ENCODE measurements at places on chromosomes 12 and 14. TPM values are rescaled to one million over a fixed set of nuclear protein-coding genes. Genes with fewer than 3 reads are reported as not detected.
A peak's percentile ranks its signal among the peaks of the same experiment; 100 is the strongest.

DNA sequence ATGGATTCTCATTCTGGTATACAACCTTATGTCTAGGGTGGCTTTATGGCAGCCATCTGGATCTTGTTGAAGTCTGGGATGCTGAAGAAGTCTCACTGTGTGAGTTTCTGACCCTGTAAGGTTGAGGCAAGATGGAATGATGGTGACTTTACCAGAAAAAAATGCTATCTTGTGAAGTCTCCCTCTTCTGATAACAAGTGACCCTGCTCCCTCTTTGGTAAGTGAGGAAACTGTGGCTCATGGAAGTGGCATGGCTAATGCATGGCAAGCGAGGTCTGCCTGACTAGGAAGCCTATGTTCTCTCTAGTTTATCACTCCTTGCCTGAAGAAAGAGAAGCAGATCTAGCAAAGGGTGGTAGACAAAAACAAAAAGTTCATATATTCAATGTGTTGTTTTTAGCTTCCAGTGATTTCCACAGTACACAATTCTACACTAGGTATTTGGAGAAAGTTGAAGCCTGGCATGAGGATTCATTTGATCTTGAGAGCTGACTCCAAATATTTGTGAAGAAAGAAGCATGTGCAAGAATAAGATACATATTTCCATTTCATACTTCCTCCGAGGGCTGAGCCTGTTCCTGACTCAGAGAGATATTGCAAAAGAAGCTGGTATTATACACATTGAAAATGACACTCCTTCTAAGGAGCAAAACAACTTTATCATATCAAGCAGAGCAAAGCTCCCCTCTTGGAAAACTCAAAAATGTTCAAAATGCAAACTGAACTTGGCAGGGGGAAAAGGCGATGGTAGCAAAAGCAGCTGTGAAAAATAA, 63.6 kb downstream of the HELB start:
- H3K27ac ChIP-seq = no peak overlapping the region
- H3K27me3 ChIP-seq = no peaks in the 10 kb centered on the region
- H3K4me3 ChIP-seq = no peak overlapping the region
- no peaks in the 10 kb centered on the region for H3K4me1 ChIP-seq
- DNase-seq = no peak
- H3K36me3 ChIP-seq = no peaks in the 10 kb centered on the region

- H3K27me3 ChIP-seq = no peaks in the 10 kb centered on the region
- no peak overlapping the region for H3K27ac ChIP-seq
- no peak overlapping the region for H3K4me3 ChIP-seq
Observed at GRCh38 chr12:122855928-122856831, 20.9 kb downstream of the HIP1R start.

DNA sequence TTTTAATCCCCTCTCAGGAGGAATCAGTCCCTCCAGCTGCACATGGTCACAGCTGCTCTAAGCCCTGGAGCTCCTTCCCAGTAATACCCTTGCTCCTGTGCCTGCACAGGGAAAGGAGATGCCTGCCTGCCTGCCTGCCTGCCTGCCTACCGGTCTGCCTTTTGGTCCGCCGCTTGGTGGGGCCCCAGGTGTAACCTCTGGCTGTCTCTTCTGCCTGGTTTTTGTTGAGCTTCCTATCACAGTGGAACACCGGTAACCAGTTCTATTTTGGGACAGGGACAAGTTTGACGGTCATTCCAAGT, 99.8 kb downstream of the DAD1 start:
- H3K4me1 ChIP-seq = peaks cover 32% of the 10 kb centered on the region
- peaks cover 77% of the 10 kb centered on the region for H3K36me3 ChIP-seq
- no peaks in the 10 kb centered on the region for H3K27me3 ChIP-seq
- H3K27ac ChIP-seq = peak overlapping the region; percentile 92

- no peak overlapping the region for H3K4me3 ChIP-seq
- no peaks in the 10 kb centered on the region for H3K36me3 ChIP-seq
- DNase-seq = no peak
- no peaks in the 10 kb centered on the region for H3K27me3 ChIP-seq
- no peaks in the 10 kb centered on the region for H3K4me1 ChIP-seq
Observed at GRCh38 chr12:22874151-22874550, 249.2 kb downstream of the ETNK1 start.

DNA sequence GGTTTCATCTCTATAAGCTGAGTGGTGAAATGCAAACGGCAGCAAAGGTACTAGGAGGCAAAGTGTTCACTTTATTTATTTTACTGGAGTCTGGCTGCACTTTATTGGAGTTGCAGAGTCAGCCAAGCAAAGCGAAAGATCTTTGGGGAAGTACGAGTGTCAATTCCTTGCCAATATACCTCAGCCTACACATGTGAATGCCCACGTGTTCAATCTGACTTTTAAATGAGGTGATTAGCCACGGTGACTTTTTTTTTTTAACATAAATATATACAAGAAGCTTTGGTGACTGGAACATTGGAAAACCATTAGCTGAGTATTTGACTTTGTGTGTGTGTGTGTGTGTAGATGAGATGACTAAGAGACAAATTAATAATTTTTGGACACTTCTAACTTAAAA, 178.8 kb downstream of the NTS start:
- no peaks in the 10 kb centered on the region for H3K27me3 ChIP-seq
- H3K27ac ChIP-seq = no peak overlapping the region
- no peaks in the 10 kb centered on the region for H3K36me3 ChIP-seq

DNA sequence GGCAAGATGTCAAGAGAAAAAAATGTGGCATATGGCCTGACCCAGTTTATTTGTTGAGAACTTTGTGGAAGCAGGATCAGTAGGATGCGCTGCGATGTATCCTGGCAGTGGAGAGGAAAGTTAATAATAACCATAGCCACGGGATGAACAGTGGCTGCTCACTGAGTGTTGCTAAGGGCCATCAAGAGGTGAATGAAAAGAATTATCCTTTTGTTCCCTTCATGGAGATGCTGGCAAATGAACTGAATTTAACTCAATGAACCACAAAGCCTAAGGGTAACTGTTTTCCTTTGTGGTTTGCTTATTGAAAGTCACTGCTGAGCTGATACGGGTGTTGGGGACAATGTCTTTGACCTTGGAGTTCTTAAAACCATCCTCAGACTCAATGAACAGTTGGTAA, 476.5 kb downstream of the APAF1 start:
- no peaks in the 10 kb centered on the region for H3K4me1 ChIP-seq
- H3K36me3 ChIP-seq = no peaks in the 10 kb centered on the region
- DNase-seq = no peak
- H3K27ac ChIP-seq = no peak overlapping the region
- no peak overlapping the region for H3K4me3 ChIP-seq
- no peaks in the 10 kb centered on the region for H3K27me3 ChIP-seq

DNA sequence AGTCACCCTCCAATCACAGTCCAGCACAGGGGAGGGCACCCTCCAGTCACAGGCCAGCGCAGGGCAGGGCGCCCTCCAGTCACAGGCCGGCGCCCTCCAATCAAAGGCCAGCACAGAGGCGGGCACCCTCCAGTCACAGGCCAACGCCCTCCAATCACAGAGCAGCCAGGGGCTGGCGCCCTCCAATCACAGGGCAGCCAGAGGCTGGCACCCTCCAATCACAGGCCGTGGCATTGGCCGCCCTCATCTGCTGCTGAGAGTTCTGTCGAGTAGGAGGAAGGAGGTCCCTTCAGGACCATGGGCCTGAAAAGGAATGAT, 26.6 kb downstream of the DDX51 start:
- H3K27ac ChIP-seq = no peak overlapping the region
- H3K4me3 ChIP-seq = no peak overlapping the region
- peaks cover 6% of the 10 kb centered on the region for H3K36me3 ChIP-seq
- no peaks in the 10 kb centered on the region for H3K4me1 ChIP-seq
- H3K27me3 ChIP-seq = no peaks in the 10 kb centered on the region

DNA sequence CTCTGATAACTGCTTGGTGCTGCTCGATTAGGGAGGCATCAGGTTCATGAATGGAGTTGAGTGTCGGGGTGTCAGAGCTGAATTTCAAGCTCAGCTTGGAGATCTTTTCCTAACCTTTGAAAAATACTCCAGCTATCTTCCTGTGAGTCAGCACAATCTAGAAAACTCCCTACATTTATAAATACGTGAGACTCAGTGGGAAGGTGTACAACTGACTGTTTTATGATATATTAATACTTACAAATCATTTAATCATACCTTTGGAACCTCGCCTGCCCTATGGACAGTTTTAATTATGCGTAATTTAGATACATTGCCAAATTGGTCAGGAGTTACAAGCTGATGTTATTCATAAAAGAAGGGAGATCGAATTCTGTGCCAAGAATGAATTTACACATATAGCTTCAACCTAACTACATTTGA, 961 bp downstream of the CMAS start:
- peak overlapping the region; percentile 79 for H3K27ac ChIP-seq
- no peak for DNase-seq
- H3K27me3 ChIP-seq = no peaks in the 10 kb centered on the region
- H3K36me3 ChIP-seq = peaks cover 15% of the 10 kb centered on the region
- H3K4me1 ChIP-seq = peaks cover 30% of the 10 kb centered on the region
- H3K4me3 ChIP-seq = peak overlapping the region; percentile 97

DNA sequence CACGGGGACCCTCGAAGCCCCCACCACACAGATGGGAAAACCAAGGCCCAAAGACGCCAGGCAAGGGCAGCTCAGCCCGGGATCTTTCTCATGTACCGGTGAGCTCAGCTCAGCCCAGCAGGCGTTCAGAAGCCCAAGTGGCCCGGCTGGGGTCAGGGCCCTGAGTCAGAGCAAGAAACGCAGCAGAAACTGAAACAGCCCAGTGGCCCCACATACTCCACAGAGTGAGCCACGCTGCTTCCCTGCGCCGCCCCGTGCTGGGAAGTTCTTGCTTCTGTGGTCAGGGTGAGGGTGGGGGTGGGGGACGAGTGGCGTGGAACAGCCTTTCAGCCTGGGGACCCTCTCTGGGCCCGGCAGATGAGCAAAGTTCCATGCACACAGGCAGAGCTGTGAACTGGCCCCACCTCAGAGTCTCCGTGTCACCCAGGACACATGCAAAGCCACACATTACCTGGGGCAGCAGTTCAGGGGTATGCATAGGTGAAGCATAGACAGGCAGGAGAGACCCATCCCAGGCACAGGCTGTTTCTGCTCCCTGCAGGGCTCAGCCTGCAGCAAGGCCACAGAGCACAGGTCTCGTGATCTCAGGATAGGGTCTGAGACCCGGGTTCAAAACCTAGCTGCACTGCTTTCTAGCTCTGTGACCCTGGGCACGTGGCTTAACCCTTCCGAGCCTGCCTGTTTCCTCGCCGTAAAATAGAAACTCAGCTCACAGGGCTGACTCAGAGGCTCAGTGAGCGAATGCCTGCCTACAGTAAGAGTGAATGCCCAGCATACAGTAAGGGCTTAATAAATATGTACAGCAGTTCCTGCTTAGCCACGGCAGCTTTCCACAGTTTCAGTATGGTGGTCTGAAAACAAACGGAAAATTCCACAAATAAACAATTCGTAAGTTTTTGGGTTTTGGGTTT, 21.6 kb downstream of the NCOR2 start:
- peak; percentile 75 for DNase-seq
- peak overlapping the region; percentile 47 for H3K27ac ChIP-seq
- H3K36me3 ChIP-seq = no peaks in the 10 kb centered on the region
- peaks cover 2% of the 10 kb centered on the region for H3K27me3 ChIP-seq
- peak overlapping the region; percentile 24 for H3K4me3 ChIP-seq

DNA sequence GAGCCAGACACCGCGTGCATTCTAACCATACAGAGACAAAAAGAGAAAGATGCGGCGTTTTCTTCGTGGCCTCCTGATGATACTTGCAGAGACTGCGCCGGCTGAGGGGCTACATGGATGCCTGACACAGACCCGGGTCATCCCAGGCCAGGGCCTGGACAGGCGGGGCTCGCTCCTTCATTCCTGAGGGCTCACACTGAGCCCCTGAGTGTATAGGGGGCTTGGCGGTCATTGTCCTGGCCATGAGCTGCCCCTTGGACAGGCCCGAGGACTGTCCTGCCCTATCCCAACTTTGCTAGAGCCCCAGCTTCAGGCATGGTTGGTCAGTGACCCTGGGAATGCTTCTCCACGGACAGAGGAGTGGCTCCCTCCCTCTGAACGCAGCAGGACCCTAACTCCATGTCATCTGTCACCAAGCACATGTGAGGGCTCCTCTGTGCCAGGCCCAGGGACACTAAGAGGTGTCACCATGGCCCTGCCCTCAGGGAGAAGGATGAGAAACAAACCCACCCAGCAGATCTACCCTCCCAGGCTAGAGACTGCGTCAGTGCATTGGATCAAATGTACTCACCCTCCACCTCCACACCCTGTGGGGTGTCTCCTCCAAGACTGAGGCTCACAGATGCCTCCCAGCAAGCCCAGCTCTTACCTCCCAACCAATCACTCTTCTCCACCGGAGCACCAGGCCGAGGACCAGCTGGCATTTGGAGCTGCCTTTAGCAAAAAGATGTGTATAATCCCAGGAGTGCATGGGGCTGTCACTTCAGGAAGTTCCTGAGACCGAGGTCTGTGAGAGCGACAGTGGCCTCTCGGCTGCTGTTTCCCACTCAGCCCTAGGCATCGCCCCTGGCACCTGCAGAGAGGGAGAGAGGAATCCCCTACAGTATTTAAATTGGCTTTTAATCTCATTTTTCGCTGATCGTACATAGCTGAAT, 102.7 kb downstream of the DICER1 start:
- peaks cover 5% of the 10 kb centered on the region for H3K27me3 ChIP-seq
- no peak overlapping the region for H3K4me3 ChIP-seq
- peaks cover 16% of the 10 kb centered on the region for H3K4me1 ChIP-seq
- H3K36me3 ChIP-seq = no peaks in the 10 kb centered on the region

DNA sequence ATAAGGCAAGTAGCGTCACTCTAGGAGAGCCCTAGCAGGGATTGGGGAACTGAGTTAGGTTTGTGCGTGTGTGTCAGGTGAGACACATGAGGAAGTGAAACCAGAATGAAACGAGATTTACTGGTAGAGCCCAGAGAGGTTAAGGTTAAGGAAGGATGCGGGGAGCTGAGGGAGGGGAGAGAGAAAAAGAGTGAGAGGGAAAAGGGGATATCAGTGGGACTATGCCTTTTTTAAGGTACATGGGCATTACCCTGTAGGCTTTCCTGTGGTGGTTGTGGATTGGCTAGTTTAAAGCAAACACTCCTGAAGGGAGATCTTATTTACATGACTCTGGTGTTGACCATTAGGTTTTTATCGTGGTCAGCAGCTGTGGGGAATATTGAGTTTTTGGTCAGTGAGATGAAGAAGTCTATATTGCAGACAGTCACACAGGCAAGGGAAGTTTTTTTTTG, 13.9 kb downstream of the ZDHHC17 start:
- peaks cover 12% of the 10 kb centered on the region for H3K4me1 ChIP-seq
- DNase-seq = no peak
- no peak overlapping the region for H3K27ac ChIP-seq
- no peaks in the 10 kb centered on the region for H3K27me3 ChIP-seq

GRCh38 chr14:61026526-61026925, 45.5 kb downstream of the SLC38A6 start:
- peaks cover 16% of the 10 kb centered on the region for H3K4me1 ChIP-seq
- H3K27ac ChIP-seq = no peak overlapping the region
- no peaks in the 10 kb centered on the region for H3K36me3 ChIP-seq
- H3K27me3 ChIP-seq = no peaks in the 10 kb centered on the region
- no peak overlapping the region for H3K4me3 ChIP-seq
- no peak for DNase-seq

PGF gene
- 0.38 TPM for total RNA-seq

MYF6 gene
- total RNA-seq = not detected

RNFT2 gene
- total RNA-seq = 9.0 TPM

GLS2 gene
- total RNA-seq = 1.3 TPM

AMDHD1 gene
- total RNA-seq = 0.40 TPM

TDP1 gene
- 78.0 TPM for total RNA-seq

R3HDM2 gene
- total RNA-seq = 70.2 TPM
